Stimulated activated CD4-positive, alpha-beta T cell treated with anti-CD3 and anti-CD28 coated beads, Interleukin-1b, Interleukin-23, amount 100 ng/mL, for 24 hours (primary cell): ENCODE measurements at places on chromosomes 7 and 10.

GRCh38 chr7:66050990-66051448 is 24.6 kb upstream of the ASL start:
- no peak for DNase-seq

DNA sequence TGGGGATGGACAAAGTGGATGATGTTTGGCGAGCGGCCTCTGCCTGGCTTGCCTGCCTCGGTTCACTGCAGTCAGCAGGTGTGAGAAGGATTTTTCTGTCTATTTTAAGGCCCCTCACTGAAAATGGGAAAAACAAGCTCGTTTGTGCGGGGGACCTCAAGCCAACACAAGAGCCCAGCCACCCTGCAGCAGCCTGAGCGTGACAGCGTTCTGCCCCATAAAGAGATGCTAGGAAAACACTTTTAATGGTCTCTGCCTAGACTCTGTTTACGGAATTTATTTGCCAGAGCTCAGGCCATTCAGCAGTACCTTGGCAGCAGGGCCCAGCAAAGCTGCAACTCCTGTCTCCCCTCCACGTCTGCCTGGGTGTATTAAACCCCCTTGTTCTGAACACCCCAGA is 131.7 kb downstream of the GRK5 start:
- no peak for DNase-seq

- no peak for DNase-seq
These were observed 42.0 kb downstream of the GALNT17 start for GRCh38 chr7:71173955-71174354.

DNA sequence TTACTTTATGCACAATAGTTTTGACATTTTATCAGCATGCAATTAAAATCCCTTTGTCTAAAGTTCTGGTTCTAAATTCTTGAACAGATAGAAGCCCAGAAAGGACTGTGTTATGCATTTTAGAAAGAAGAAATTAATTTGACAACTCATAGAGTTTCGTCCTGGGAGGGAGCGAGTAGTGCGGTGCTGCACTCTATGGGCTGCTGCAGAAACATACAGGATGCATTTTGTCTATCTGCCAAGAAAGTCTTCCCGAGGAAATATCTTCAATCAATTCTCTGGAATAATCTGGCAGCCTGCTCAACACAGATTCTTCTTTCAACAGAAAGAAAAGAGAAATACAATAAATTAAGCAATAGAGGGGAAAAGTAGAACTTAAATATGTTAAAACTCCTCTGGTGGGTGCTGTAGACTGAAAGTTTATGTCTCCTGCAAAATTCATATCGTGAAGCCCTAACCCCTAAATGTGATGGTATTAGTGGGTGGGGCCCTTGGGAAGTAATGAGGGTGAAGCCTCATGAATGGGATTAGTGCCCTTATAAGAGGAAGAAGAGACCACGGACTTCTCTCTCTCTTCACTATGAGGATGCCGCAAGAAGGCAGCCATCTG is 39.0 kb upstream of the IFRD1 start:
- no peak for DNase-seq

DNA sequence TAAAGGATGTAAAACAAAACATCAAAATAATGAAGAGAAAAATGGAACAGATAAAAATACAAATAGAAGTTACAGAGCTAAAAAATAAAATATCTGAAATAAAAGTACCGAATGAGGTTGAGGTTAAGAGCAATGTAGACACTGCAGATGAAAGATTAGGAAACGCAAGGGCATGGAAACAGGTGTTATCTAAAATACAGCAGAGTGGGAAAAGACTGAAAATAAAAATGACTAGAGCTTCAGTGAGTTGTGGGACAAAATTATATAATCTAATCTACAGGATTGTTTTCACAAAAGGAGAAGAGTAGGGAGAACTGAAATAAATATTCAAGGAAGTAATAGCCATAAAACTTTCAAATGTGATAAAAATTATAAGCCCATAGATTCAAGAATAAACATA is 123.8 kb downstream of the PTEN start:
- no peak for DNase-seq

GRCh38 chr10:71282323-71282680 is 36.8 kb upstream of the SLC29A3 start:
- DNase-seq: no peak

DNA sequence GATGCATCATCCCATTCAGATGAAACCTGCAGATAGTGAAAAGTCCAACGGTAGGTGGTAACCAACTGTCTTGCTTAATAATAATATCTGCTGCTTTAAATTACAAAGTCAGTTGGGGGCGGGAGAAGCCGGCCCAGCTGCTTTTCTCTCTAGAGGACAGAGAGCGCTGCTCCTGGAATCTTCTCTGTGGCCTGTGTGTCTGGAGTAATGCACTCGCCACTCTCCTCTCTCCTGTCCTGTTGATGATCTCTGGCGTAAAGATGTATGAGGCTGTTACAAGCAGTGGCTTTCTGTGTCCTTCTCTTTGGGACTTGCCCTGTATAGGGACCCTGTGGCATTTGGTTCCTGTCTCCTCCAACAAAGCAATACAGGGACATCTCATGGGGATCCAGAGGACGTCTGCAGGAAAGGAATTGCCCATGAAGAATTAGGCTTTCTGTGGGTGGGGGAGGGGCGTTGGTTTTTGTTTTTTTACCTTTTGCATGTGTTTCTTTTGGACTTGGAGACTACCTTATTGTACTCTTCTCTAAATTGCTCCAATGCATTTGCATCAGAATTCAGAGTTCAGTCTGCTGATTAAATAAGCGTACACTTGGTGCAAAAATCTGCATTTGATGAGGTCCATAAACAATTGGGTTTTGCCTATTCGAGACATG is 231.6 kb downstream of the CELF2 start:
- no peak for DNase-seq

DNA sequence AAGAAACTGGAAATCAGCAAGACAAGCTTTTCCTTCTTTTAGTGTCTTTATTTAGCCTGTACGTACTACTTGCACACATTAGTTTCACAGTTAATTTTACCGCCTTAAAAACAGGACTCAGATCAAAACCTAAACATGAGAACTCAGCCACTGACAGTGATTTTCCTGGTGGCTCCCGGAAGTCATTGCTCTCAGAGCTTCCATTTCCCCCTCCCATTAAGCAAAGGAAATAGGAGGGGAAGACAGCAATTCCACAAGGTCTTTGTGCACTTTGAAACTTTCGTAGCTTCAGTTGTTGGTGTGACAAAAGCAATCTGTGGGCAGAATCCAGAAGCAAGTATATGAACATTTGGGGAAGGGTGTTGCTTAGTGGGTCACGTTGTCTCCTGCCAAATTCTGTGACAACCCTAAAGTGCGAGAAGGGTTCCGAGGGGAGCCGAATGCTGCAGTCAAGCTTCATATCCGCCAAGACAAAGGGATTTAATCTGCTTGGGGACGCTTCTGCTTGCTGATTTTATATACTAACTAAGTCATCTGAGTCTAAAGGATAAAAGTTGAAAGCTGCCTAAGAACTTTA is 30.4 kb downstream of the FAM53B start:
- no peak for DNase-seq

DNA sequence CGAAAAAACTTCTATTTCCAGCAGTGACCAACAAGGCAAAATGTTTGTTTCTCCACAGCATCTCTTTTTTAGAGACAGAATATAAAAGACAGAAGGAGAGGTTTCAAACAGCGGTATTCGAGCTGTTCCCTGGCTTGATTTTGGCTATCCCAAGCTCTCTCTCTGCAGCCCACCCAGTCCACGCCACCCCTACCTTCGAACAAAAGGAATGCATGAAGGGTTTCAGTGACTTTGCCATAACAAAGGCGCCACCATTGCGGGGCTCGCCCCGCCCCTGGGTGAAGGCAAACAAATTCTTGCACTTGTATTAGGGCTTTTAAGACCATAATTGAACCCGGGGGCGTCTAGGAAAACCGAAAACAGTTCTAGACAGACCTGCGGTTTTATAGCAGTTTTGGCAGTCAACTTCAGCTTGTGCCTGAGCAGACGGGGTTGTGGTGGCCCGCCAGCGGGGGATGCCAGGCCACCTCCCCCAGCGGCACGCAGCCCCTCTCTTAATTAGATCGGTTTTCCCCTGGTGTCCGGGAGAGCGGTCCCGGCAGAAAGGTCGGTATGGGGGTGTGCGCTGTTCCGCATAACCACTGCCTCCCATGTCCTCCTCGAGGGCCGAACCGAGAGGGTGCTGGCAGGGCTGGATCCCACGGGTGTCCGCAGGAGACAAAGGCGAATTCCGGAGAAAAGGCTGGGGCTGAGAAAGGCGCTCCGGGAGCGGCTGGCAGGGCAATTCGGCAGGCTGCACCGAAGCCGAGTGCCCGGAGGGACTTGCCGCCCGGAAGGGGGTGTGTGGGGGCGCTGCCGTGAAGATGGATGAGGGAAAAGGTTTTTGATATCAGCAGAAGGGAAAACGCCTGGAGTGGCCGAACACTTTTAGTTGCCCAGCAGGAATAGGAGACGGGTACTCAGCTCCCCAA is 2.7 kb upstream of the HOXA11 start:
- DNase-seq: no peak

DNA sequence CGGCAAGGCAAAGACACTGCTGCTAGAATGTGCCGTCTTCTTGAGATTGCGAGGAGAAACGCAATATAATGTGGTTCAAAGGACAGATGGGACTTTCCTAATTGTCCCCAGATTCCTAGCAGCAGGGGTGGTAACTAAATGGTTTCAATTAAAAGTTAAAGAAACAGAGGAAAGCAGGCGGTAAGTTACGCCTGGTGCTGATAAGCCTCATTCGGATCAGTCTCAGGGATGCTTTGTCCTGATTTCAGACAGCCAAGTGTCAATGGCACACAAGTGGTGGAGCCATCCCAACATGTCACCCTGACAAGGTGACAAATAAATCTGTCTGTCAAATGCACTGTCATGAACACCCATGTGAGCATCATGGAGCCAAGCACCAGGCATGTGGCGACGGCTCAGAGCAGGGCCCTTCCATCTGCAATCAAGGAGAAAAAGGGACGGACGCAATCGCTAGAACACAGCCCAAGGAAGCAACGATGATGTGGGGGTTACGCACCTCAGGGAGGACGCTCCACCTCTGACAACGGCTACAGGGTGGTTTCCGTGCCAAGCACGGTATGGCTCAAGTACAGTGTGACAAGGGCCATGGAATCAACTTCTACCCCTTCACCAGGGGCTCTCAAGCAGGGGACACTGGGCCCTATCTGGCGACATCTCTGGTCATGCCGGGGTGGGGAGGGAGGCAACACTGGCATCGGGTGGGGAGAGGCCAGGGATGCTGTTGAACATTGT is 66.2 kb downstream of the CTBP2 start:
- no peak for DNase-seq

DNA sequence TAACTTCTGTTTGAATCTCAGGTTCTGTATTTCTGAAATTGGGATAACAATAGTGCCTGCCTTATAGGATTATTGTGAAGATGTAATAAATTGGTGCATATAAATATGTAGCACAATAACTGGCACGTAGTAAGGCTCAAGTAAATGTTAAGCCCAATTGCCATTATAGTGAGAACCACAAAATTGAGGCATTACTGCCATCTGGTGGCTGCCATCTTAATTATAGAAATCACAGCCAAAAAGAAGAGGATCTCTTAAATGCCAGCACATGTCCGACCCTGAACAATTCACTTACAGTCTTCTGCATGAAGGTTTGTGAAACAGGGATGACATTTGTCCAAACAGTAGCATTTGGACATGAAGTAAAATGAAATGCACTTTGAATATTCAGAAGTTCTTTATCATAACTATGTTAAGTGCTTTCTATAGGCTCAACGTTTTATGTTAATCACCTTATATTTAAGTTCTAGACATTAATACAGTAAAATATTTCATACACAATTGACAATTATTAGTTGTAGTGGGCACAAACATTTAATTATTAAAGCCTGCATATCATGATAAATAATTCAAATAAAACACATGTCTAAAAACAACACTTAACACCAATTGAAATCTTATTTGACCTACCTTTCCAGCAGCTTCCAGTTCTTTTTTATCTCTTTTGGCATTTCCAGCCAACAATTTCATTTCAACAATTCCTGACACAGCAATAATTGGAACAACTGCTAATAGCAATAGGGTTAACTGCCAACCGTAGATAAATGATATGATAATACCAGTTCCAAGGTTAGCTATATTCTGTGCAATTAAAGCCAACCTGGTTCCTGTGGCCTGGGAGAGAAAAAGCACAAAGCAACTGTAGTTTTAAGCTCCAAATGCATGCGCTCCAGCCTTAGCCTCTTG is 58.5 kb downstream of the ABCB4 start:
- peak; percentile 44 for DNase-seq

DNA sequence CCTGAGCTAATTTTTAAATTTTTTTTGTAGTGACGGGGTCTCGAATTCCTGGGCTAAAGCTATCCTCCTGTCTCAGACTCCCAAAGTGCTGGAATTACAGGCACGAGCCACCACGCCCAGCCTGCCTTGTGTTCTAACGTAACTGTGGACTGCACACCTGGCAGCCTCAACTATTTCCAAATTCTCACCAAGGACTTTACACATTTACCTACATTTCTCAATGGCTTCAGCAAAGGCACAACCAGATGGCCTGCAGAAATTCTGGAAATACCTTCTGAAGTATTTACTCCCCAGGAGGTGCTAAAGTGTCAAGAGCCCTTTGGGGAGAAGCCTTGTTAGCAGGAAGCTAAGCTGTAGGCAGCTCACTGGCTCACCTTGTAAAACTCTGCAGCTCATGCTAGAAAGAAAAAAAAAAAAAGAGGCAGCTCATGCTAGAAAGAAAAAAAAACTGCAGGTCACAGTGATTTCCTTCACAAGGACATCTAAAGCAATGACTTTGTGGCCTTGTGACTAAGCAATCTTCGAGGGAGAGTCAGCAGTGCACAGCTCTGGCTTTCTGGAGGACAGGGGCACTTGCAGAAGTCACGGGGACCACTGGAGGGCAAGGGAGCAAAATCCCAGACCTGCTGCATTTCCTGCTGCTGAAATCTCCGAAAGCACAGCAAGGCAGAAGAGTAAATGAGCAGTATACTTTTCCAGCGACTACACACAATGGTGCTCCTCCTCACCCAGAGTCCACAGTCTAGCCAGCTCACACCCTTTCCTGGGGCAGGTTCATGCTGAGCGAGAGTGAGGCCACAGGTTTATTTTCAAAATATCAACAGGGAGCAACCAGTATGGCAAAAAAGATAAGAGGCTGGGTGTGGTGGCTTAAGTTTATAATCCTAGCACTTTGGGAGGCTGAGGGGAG is 40.4 kb downstream of the BAIAP2L1 start:
- no peak for DNase-seq

GRCh38 chr7:104943502-104944343 is 70.3 kb upstream of the KMT2E start:
- peak; percentile 30 for DNase-seq

DNA sequence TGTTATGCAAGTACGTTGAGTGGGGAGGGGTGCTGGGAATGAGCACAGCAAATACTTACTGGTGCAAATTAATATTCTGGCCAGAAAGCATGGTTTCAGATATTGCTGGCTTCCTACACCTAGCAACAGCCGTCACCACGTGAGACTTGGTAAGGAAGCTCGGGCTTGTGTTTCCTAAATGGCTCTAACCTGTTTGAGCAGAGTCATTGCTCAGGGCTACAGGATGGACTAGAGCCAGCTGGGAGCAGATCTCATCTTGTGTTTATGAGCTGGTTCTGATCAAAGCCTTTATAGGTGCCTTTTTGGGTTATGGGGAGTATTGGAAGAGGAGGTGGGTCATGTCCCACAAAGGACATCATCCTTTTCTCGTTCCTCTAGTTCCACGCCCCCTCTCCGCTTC is 200.3 kb downstream of the BUB3 start:
- no peak for DNase-seq

- no peak for DNase-seq
These were observed 371.4 kb downstream of the PHTF2 start for GRCh38 chr7:78169992-78170391.

- DNase-seq: no peak
These were observed 45.0 kb upstream of the ZNF716 start for GRCh38 chr7:57404967-57405421.
